ENCODE measurements at places on chromosomes 4 and X. TPM values are rescaled to one million over a fixed set of nuclear protein-coding genes. Genes with fewer than 3 reads are reported as not detected.

- no peak for DNase-seq
These were observed 44.8 kb downstream of the PJA1 start for GRCh38 chrX:69120476-69120875.

Gene TRIML1
- polyA plus RNA-seq, result not detected

Gene CT45A2
- 17.7 TPM for polyA plus RNA-seq

DNA sequence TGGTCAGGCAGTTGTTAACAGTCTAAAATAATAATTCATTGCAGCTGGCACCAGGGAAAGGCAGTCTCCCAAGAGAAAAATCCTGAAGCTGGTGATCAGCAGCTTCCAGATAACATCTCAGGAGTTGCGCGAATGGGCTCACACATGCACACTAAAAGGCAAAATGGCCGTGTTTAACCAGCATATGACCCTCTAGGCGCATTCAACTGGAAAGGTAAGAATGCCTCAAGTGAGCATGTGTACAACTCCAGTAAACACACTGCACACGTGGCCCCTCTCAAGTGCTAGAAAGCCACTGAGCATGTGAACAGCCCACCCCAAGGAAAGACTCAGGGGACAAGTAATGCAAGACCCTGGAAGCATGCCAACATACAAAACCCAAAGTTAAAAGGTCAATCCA, 33.1 kb downstream of the STPG2 start:
- no peak for DNase-seq

Gene ESX1
- polyA plus RNA-seq, result not detected

DNA sequence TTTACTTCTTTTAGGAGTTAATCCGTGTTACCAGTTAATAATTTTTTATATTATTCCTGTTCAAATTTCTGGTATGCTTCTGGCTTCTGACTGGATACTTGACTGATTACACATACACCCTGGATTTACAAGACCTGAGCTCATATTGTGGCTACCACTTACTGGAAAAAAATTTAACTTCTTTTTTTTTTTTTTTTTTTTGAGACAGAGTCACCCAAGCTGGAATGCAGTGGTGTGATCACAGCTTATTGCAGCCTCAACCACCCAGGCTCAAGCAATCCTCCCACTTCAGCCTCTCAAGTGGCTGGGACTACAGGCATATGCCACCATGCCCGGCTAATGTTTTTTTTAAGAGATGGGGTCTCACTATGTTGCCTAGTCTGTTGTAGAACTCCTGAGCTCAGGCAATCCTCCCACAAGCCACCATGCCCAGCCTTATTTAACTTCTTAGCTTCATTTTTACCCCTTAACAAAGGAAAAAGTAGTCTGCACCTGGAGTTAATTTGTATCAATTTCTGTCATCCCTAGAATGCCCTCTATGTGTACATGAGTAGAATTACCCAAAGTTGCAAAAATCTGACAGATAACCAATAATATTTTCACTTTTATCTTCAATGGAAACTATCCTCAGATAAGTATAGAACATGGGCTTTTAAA, 50.3 kb downstream of the TMEM165 start:
- DNase-seq, result no peak

DNA sequence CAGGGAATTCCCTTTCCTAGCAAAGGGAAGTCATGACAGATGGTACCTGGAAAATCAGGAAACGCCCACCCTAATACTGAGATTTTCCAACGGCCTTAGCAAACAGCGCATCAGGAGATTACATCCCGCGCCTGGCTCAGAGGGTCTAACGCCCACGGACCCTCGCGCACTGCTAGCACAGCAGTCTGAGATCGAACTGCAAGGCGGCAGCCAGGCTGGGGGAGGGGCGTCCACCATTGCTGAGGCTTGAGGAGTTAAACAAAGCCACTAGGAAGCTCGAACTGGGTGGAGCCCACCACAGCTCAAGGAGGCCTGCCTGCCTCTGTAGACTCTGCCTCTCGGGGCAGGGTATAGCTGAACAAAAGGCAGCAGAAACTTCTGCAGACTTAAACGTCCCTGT, 507.7 kb downstream of the ZIC3 start:
- DNase-seq, result no peak

DNA sequence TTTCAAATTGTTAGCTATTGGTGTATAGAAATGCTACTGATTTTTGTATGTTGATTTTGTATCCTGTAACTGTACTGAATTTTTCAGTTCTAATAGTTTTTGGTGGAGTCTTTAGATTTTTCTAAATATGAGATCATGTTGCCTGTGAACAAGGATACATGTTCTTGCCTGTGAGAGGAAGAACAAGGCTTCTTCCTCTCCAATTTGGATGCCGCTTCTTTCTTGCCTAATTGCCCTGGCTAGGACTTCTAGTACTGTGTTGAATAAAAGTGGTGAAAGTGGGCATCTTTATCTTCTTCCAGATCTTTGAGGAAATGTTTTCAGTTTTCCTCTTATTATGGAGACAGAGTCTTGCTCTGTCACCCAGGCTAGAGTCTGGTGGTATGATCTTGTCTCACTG, 16.2 kb upstream of the NAP1L5 start:
- no peak for DNase-seq

Gene UGT2B11
- polyA plus RNA-seq, result 0.10 TPM

Data from right lung (tissue), 10 donors.